IMR-90 (cell line): ENCODE measurements at places on chromosomes 12 and 14. TPM values are rescaled to one million over a fixed set of nuclear protein-coding genes. Genes with fewer than 3 reads are reported as not detected.

Gene KLRC3
- total RNA-seq: not detected in 2 replicates

- DNase-seq: no peak
Observed at GRCh38 chr12:9928607-9929006, 3.6 kb downstream of the CLEC2A start.

- DNase-seq: peak; percentile 92
Observed at GRCh38 chr14:68687746-68688145, 105.1 kb downstream of the ZFP36L1 start.

DNA sequence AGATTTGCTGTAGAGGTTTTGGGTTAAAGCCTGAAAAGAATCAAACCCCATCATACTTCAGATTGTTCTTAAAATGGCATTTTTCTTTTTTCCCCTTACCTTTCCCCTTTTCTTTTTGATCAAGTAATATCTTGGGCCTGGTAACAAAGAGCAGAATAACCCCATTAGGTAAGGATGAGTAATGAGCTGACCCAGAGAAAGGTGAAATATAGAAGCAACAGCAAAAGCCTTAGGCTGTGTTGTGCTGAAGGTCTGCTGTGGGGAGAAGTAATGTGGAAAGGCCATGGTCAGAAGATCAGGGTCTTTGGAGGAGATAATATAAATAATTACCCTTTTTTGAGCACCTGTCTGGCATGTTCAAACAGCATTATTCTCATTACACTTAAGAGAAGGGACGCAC lies 42.3 kb downstream of the MIA2 start:
- DNase-seq: no peak

DNA sequence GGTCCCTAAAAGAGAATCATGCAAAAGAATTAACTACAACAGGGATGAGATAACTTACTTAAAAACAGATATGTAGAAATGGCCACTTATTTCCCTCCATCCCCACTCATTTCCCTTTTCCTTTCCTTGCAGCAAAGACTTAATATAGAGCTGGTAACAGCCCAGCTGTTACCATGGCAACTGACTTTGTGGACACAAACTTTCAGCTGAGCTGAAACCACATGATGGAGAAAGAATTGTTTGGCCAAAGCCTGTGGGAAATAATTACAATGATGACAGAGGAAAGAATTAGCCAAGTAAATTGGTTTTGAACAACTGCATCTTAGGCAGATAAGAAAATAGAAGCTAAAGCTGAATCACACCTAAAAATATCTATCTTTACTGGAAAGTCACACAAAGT lies 364.9 kb downstream of the GALC start:
- DNase-seq: peak; percentile 1

- DNase-seq: no peak
Observed at GRCh38 chr14:104084251-104085002, 1.1 kb upstream of the ASPG start.

Gene KRT79
- total RNA-seq: under 0.01 TPM in 1 of 2 replicates, not detected in the other

DNA sequence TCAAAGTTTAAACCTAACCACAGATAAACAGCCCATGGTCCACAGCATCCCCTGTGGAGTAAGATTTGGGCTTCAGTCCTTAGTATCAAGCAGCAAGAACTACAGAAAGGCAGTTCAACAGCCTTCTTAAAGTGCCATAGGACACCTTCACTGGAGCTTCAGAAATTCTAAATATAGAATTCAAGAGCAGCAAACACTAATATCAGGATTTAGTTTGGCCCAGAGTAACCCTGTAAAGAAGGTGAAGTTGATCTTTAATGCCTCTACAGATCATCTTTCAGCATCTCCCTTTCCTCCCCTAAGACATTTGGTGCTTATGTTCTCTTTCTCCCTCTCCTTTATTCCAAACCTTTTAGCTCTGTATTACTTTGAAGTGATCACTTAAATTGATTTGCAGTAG lies 59.5 kb upstream of the ARHGAP5 start:
- no peak for DNase-seq

Gene PTPRB
- 5.3 and 6.5 TPM in 2 replicates for total RNA-seq

- peak; percentile 46 for DNase-seq
Observed at GRCh38 chr14:41605550-41606281, 960 bp upstream of the LRFN5 start.

DNA sequence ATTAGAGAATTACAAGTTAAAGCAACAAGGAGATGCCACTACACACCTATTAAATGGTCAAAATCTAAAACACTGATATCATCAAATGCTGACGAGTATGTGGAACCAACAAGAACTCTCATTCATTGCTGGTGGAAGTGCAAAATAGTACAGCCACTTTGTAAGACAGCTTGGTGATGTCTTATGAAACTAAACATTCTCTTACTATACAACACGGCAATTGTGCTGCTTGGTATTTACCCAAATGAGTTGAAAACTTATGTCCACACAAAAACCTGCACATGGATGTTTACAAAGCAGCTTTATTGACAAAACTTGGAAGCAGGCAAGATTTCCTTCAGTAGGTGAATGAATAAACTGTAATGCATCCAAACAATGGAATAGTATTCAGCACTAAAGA lies 3.2 kb downstream of the TMBIM4 start:
- no peak for DNase-seq

- DNase-seq: no peak
Observed at GRCh38 chr12:61412201-61412600, 848.0 kb upstream of the USP15 start.

Gene PRB2
- not detected in 2 replicates for total RNA-seq

- DNase-seq: no peak
Observed at GRCh38 chr12:107526555-107527180, 158.9 kb upstream of the PWP1 start.

DNA sequence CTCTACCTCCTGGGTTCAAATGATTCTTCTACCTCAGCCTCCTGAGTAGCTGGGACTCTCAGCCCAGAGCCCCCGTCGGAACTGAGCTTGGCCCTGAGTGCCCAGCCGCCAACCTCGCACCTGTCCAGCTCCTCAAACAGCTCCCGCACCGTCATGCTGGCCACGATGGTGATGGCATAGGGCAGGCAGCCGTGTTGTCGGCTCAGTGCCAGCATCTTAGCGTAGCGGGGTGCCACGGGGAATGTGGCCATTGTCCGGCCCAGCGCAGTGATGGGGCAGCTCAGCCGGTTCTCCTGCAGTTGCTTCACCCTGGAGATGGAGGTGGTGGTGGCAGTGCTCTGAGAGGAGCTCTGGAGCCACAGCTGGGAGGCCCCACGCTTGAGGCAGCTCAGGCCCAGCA lies 32.4 kb downstream of the DHX37 start:
- no peak for DNase-seq

Gene KRT78
- total RNA-seq: not detected in 2 replicates

GRCh38 chr12:82029936-82030335 lies 270.8 kb upstream of the PPFIA2 start:
- DNase-seq: no peak

GRCh38 chr14:56195704-56196103 lies 77.5 kb downstream of the PELI2 start:
- DNase-seq: peak; percentile 58

GRCh38 chr14:64053694-64054669 lies 201.2 kb downstream of the SYNE2 start:
- DNase-seq: peak; percentile 34

Gene INHBC
- total RNA-seq: not detected in 2 replicates

Gene IL26
- not detected in 2 replicates for total RNA-seq

- no peak for DNase-seq
Observed at GRCh38 chr14:65117769-65118745, 15.7 kb upstream of the MAX start.

Gene C12orf54
- total RNA-seq: not detected in 2 replicates

DNA sequence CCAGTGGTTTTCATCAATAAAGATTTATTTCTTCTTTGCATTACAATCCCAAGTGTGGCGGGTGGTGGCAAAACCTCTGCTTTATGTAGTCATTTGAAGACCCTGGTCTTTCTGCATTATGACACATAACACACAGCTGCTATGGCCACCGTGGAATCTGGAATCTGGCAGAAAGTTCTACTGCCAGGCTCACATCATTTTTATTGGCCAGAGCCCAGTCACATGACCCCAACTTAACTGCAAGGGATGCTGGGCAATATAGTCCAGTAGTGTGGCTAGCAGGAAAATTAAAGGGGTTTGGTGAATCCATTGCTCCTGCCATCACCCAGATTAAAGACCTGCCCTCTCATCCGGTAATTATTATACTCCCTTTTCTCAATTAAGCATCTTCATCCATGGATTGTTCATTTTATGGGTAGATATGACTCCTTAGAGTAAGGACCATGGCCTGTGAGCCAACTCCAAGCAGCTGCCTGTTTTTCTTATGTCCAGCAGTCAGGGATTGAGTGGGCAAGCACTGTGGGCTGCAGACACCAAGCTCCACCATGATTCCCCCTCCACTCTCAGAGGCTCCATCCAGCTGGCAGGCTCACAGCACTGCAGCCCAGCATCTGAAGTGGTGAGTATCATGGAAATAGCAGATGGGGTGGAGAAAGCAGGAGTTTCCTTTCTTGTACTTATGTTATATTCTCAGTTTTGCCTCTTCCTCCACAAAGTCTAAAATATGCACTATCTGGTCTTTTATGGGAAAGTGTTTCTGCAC lies 1030.7 kb downstream of the AACS start:
- no peak for DNase-seq

Gene CCDC197
- total RNA-seq: not detected in 2 replicates
